HS-5 (cell line): ENCODE measurements at places on chromosomes 1 and 21.

GRCh38 chr1:16243936-16244649 lies 7.1 kb upstream of the CPLANE2 start:
- no peak for DNase-seq

- no peak for DNase-seq
These were observed 24.3 kb upstream of the TMEM39B start for GRCh38 chr1:32048440-32048839.

- no peak for DNase-seq
These were observed 81.9 kb downstream of the FGGY start for GRCh38 chr1:59378621-59379370.

DNA sequence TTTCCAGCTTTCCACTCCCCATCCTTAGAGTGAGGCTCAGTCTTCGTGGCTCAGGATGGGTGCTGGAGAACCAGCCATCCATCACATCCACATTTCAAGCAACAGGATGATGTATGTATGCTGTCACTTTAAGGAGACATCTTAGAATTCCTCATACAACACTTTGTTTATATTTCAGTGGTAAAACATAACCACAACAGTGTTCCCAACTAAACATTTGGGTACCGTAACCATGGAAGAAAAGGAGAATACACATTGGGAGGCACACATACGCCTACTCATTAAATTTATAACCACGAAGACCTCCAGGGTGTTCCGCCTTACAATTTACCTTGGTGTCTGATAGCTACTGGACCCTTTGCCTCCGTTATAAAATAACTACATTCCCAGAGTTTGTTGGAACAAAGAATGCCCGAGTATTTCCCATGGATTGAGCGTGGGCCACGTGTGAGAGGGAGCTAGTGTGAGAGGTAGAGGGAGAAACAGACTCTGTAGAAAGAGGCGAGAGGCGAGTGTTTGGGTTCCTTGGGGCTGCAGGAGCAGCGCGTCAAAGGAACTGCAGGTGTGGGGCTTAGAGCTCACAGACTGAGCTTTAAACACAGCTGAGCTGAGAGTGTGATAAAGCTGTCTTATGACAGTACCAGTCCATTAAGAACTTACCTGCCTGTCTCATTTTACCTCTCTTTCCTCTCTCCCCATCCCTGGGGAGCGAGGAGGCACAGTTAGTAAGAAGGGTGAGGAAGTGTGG lies 111.5 kb upstream of the USP24 start:
- DNase-seq: no peak

DNA sequence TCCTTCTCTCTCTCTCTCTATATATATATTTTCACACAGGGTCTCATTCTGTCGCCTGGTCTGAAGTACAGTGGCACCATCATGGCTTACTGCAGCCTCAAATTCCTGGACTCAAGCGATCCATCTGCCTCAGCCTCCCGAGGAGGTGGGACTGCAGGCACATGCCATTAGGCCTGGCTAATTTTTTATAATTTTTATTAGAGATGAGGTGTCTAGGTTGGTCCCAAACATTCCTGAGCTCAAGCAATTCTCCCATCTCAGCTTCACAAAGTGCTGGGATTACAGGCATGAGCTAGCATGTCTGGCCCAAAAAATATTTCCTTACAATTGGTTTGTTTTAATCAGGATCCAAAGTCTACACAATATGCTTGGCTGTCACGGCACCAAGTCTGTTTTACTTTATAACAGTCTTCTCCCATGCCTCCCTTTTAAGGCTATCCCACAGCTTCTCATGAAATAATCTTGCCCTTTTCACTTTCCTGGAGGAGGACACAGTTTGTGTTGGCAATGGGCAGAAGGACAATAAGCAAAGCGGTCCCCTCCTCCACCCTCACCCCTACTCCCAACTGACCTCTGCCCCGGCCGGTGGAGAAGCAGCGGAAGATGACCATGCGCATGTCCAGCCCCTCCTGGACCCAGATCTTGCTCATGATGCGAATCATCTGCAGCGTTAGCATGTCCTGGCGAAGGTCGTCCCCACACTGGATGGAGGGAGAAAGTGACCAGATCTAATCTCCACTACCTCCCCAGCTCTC lies 28.2 kb upstream of the PPP1R15B start:
- DNase-seq: no peak

- no peak for DNase-seq
These were observed 5.8 kb upstream of the LMNA start for GRCh38 chr1:156108664-156109241.

GRCh38 chr1:236142253-236143103 lies at the start of gene GPR137B:
TSS of gene GPR137B (plus strand) at chr1:236142539. CDS start at chr1:236142623, 84 bp downstream.
- no peak for DNase-seq

DNA sequence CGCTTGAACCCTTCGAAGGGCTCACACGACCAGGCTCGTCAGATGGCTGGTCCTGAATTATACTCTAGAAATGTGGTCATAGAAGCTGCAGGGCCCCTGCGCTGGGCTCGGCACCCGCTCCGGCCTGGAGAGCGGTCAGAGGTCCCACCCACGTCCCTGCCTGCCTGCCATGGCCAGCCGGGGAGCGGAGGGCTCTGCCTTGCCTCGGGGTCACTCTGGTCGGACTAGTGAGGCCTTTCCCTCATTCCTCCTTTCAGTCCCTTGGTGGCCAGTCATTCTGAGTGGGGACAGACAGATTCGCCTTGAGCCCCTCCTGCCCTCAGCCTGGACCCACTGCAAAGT lies 529 bp upstream of the MARCKSL1 start:
- no peak for DNase-seq
